AG08395 (cell line): ENCODE measurements at places on chromosomes 1 and 21.

DNA sequence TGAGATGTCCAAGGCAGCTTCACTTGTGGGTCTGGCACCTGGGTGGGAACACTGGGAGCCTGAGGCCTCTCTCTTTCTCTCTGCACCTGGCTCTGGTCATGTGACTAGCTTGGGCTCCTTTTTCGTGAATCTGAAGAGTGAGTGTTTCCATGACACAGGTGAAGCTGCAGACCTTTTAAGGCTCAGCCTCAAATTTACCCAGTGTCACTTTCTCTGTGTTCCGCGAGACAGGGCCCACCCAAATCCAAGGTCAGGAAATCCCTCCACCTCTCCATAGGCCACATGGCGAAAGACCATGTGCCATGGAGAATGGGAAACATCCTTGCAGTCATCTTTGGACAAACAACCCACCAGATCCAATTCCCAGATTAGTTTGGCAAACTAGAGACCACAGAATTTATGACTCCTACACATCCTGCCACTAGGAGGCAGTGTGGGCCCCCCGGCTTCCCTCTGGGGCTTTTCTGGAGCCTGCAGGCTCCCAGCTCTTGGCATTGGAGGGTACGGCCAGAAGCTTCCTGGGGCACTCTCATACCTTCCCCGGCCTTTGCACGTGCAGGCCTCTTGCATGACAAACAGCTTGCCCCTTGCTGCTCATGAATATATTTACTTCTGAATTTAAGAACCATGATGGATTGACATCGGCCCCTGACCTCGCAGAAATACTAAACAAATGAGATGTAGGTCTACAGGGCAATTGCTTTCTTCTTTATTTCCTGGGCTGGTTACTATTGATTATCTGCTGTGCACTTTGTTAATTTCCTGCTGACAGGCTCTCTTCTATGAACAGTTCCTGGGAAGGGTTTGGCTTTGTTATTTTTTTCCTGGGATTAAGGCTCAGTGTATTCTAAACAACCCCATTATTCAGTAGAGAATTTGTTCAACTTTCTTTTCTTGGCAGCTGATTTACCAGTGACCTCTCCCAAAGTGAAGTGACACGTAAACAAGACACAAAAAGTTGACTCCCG is 180.7 kb downstream of the KAZN start:
- peak; percentile 57 for DNase-seq

- DNase-seq: no peak
Observed at GRCh38 chr1:53063744-53064515, 1.9 kb downstream of the PODN start.

GRCh38 chr1:151221616-151222015 is 23.3 kb downstream of the PIP5K1A start:
- no peak for DNase-seq

- no peak for DNase-seq
Observed at GRCh38 chr1:242770366-242770765, 245.9 kb upstream of the PLD5 start.

- no peak for DNase-seq
Observed at GRCh38 chr1:25631750-25632485, 15.3 kb downstream of the MAN1C1 start.

DNA sequence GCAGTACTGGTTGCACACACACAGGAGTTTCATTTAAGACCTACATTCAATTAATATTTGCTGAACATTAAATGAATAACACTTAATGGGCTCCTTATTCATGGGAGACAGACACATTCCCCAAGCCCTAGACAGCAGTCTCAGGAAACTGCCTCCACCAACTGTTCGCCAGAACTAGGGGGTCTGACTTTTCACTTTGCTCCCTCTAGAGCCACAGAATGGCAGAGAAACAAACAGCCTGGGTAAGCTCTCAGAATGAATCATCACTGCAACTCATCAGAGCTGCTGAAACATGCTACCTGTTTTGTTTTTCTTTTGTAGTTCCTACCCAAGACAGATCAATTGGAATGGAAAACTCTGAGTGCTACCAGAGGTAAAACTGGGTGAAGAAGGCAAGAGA is 31.7 kb downstream of the ELK4 start:
- peak; percentile 15 for DNase-seq

DNA sequence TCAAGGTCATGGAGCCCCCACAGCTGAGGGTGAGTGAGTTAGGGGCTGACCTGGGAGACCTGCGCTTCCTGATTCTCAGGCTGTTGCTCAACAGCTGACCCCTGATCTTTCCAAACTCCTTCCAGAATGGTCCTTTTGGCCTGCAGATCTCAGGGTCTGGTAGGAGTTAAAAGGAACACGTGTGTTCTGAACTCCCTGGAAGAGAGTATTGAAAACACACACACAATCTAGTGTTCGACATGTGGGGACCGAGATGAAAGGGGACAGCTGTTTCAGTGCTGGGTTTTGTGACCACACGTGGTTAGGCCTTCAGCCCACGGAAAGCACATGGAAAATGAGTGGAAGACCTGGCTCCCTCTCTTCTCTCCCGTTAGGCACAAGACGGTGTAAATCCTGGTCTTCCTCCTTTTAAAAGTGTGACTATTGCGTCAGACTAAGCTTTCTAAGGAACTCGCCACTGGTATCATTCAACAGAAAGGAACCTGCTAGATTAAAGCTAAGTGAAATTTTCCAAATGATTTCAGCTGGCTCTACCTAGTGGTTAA is 49.6 kb downstream of the RUNX1 start:
- no peak for DNase-seq

- DNase-seq: no peak
Observed at GRCh38 chr1:160877221-160877620, 7.8 kb downstream of the ITLN1 start.

DNA sequence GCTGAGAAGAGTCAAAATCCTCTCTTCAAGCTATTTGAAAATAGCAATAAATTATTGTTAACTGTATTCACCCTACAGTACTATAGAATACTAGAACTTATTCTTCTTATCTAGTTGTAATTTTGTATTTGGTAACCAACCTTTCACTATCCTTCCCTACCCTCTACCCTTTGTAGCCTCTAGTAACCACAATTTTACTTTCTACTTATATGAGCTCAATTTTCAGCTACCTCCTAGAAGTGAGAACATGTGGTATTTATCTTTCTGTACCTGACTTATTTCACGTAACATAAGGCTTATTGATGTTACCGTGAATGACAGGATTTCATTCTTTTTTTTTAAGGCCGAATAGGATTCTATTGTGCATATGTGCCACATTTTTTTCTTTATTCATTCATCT is 30.0 kb downstream of the ZC3H11B start:
- DNase-seq: no peak

DNA sequence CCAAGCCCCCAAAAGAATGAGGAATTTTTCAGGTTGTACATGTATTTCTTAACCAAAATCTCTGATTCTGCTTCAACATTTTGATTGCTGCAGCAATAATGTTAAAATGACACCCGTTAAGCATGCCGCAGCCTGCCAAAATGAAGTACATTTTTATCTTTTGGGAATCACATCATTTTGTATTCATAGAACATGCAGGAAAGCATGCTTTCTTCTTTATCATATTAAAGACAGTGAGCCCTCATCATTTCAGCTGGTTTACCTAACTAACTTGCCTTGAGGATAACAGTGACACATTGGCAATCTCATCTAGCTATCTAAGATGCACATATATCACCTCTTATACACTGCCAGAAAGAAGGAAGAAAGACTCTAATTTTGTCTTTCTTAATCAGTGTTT is 299.2 kb downstream of the LTN1 start:
- no peak for DNase-seq

GRCh38 chr1:165717918-165718515 is 19.7 kb upstream of the ALDH9A1 start:
- peak; percentile 65 for DNase-seq

DNA sequence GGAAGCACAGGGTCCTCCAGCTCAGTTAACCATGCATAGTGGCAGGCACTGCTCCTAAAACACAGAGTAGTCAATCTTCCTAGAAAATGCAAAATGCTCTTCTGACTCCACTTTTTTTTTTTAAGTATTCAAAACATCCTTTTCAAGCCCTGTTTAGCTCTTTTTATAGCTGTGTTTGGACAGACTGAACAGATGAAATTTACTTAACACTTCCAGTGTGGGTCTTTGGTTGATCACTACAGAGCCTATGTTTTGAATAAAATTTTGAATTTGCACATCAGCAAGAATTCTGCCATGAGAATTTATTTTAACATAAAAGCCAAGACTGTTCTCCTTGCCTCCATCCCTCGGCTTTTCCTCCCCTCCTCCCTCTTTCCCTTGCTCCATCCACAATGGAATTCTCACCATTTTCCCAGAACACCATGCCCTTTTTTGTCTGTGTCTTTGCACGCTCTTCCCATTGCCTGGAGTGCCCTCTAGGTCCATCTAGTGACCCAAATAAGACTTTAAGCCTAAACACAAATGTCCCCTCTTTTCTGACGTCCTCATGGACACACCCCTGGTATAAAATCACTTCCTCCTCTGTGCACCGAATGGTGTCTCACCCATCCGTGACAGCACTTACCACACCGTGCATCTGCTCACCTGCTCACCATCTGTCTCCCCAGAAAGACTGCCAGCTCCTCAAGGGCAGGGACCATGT is 24.0 kb upstream of the CPT2 start:
- peak; percentile 83 for DNase-seq

- peak; percentile 16 for DNase-seq
Observed at GRCh38 chr1:167428395-167428794, 89.9 kb downstream of the CD247 start.

GRCh38 chr1:67274623-67275325 is 32.9 kb upstream of the IL12RB2 start:
- DNase-seq: no peak

GRCh38 chr1:84809023-84809422 is 84.0 kb downstream of the LPAR3 start:
- DNase-seq: no peak

GRCh38 chr1:76250271-76250670 is 175.7 kb downstream of the ST6GALNAC3 start:
- DNase-seq: no peak

GRCh38 chr21:31988492-31989290 is 115.9 kb downstream of the HUNK start:
- no peak for DNase-seq

DNA sequence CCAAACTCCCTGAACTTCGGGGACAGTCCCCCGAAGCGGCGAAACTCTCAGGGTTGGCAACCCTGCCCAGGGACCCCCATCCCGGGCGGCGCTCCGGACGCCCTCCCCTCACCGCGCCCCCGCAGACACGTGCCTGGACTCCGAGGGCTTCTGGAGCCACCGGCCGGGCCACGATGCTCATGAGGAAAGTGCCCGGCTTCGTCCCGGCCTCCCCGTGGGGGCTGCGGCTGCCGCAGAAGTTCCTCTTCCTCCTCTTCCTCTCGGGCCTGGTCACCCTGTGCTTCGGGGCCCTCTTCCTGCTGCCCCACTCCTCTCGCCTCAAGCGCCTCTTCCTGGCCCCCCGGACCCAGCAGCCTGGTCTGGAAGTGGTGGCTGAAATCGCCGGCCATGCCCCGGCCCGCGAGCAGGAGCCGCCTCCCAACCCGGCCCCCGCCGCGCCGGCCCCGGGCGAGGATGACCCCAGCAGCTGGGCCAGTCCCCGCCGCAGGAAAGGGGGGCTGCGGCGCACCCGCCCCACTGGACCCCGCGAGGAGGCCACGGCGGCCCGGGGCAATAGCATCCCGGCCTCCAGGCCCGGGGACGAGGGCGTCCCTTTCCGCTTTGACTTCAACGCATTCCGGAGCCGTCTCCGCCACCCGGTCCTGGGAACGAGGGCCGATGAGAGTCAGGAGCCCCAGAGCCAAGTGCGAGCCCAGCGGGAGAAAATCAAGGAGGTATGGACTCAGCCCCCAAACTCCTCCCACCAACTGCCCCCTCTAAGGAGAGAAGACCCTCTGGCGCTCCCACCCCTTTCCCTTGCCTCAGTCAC is 1.2 kb downstream of the MAN1C1 start:
- no peak for DNase-seq

DNA sequence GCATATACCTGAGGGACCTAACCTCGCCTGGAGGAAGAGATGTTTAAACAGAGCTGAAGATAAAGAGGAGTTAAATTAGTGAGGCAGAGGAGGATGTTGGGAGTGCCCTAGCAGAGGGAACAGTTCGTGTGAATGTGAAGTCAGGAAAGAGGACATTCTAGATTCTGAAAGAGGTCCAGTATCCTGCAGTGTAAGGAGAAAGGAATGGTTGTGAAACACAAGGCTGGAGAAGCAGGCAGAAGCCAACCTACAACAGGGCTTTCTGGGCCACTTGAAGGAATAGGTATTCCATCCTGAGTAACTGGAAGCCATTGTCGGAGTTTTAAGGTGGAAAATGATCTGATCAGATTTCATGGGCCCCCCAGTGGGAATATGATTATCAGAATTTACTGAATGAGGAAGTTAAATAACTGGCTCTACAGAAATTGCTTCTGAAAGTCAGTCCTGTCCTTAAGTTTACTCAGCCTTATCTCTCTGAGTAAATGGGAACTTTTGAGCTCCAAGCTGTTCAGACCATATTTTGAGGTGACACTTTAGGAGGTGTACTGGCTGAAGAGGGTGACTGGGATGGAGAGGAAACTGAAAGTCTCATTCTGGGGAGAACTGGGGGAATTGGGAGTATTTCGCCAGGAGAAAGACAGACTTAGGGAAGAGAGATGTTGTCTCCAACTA is 24.4 kb upstream of the FAAH start:
- DNase-seq: peak; percentile 29

GRCh38 chr1:161138431-161138830 is 6.0 kb upstream of the DEDD start:
- no peak for DNase-seq

DNA sequence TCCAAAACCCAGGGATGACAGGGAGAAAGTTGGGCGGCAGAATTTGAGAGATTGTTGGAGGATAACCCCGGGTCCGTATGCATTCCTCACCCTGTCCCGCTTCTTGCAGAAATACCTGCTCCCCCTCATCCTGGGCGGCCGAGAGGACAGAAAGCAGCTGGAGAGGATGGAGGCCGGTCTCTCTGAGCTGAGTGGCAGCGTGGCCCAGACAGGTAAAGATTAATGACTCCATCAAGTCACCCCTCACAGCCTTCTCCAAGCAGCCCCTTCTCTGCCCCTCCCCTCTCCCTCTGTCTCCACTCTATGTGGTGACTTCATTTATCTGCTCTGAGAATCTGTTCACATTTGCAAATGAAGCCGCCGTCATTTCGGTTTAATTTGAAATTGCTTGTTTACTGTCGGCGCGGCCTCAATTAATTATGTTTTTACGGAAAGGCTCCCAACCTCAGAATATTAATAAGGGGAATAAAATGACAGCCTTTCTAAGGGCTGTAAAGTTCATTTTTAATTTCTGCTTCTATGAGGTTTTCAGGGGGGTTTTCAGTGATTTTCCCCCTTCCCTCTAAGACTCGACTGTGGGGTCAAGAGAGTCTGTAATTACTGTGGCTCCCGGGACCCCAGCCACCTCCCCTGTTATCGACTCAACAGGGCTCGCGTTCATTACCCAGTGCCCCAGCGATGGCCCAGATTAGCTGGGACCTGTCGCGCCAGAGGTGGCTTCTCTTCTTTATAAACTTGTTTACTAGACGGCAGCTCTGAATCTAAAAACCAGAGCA is 148.3 kb downstream of the PEX14 start:
- no peak for DNase-seq

DNA sequence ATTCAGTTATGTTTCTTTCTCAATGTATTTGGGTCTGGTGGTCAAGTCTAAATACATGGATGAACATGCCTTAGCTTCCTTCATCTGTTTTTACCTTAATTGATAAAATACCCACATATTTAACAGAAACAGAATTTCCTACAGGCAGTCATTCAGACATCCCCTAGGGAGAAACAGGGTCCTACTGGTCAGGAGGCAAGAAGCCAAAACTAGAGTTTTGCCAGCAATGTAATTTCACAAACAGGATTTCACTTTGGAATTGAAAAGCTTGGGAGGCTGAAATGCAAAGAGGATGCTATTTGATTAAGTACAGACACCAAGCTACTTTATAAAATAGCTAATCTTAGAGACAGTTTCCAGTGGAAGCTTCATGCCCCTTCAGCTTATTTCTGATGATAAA is 224.2 kb downstream of the SIPA1L2 start:
- DNase-seq: no peak
